OCI-LY7 (cell line): ENCODE measurements at places on chromosomes 1 and 21. TPM values are rescaled to one million over a fixed set of nuclear protein-coding genes. Genes with fewer than 3 reads are reported as not detected.

GRCh38 chr1:86779308-86780191 lies 75.2 kb downstream of the SH3GLB1 start:
- DNase-seq, result no peak

- DNase-seq, result no peak
Observed at GRCh38 chr21:29431680-29432079, 133.0 kb downstream of the BACH1 start.

GRCh38 chr1:52795464-52795863 lies 47.1 kb upstream of the ZYG11A start:
- DNase-seq, result no peak

- DNase-seq, result no peak
Observed at GRCh38 chr21:32389337-32390015, 3.3 kb downstream of the URB1 start.

DNA sequence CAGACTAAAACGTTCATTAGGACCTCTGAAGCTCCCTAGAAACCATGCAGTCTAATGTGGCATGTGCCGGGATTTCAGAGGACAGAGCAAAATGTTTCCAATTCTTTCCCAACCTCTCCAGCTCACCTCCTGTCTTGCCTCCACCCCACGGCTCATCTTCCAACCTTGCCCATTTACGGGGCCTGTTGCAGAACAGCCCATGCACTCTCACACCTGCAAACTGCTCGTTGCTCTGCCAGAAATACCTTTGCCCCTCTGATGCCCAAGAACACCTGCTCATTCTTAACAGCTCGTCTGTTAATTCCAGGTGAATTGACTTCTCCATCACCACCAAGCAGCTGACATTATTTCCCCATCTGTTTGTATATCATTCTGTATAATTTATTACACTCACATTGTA lies 53.9 kb upstream of the LBR start:
- DNase-seq, result peak; percentile 33

- no peak for DNase-seq
Observed at GRCh38 chr1:162663086-162663485, 30.8 kb downstream of the DDR2 start.

GRCh38 chr1:172603816-172604215 lies 55.1 kb upstream of the FASLG start:
- DNase-seq, result no peak

DNA sequence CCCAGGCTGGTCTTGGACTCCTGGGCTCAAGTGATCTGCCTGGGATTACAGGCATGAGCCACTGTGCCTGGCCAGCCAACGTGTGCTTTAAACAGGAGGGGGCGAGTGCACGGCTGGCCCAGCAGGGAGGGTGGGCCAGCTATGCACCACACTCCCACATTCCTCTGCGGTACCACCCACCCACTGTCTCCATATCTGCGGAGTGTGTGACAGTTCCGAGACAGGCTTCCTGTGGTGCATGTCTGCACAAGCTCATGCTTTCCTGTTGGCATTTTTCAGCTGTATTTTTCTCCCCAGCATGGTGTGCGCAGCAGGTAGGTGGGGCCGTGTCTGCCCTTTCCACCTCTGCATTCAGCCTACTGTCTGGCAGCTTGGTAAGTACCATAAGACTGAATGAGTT lies 183.3 kb downstream of the AJAP1 start:
- DNase-seq, result no peak

The WNT2B gene
- 0.63 and 0.91 TPM in 2 replicates for total RNA-seq

The SLAMF7 gene
- total RNA-seq, result not detected in 2 replicates

The ACBD6 gene
- 61.2 and 64.4 TPM in 2 replicates for total RNA-seq
